A673 (cell line): ENCODE measurements at places on chromosomes 6 and 20.

- no peaks in the 10 kb centered on the region for H3K27me3 ChIP-seq
- H3K27ac ChIP-seq: no peak overlapping the region
- no peaks in the 10 kb centered on the region for H3K4me1 ChIP-seq
- no peak for DNase-seq
Measured at GRCh38 chr6:89777455-89777854, 42.1 kb downstream of the MDN1 start.

DNA sequence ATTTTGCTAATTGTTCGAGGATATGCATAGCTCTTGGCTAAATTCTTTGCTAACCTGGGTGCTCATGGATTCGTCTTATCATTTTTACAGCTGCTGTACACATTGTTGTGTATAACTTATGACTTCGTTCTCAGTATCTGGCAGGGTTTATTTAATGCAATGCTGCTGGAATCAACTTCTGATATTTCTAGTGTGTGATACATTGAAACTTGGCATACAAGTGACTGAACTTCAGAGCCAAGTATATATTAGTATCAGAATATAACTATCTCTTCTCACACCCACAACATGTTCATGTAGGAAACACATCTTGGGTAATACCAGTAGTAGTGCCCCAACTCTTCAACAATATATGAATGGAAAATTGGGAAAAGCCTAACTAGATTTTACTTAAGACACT lies 764.2 kb downstream of the TENT5A start:
- DNase-seq: no peak
- no peak overlapping the region for H3K4me3 ChIP-seq
- H3K27ac ChIP-seq: peak overlapping the region; percentile 47
- H3K4me1 ChIP-seq: peaks cover 28% of the 10 kb centered on the region
- H3K27me3 ChIP-seq: no peaks in the 10 kb centered on the region

- no peak for DNase-seq
- H3K27me3 ChIP-seq: no peaks in the 10 kb centered on the region
- H3K4me3 ChIP-seq: no peak overlapping the region
- no peak overlapping the region for H3K27ac ChIP-seq
- no peaks in the 10 kb centered on the region for H3K4me1 ChIP-seq
Measured at GRCh38 chr20:58599966-58600365, 51.1 kb upstream of the STX16 start.

GRCh38 chr6:133244519-133244918 lies 3.4 kb downstream of the EYA4 start:
- H3K27me3 ChIP-seq: peaks cover 87% of the 10 kb centered on the region
- no peak overlapping the region for H3K27ac ChIP-seq
- no peak overlapping the region for H3K4me3 ChIP-seq
- no peaks in the 10 kb centered on the region for H3K4me1 ChIP-seq

- H3K27me3 ChIP-seq: no peaks in the 10 kb centered on the region
- H3K4me1 ChIP-seq: no peaks in the 10 kb centered on the region
- H3K27ac ChIP-seq: no peak overlapping the region
- H3K36me3 ChIP-seq: no peaks in the 10 kb centered on the region
Measured at GRCh38 chr6:164048840-164049516, 634.5 kb downstream of the QKI start.
